Placental pericyte (primary cell): ENCODE measurements at places on chromosomes 5 and 9. TPM values are rescaled to one million over a fixed set of nuclear protein-coding genes. Genes with fewer than 3 reads are reported as not detected.

The PTAR1 gene
- 70.0 and 116 TPM in 2 replicates for total RNA-seq

The FREM1 gene
- 0.22 and 0.72 TPM in 2 replicates for total RNA-seq

The SPINK6 gene
- total RNA-seq = not detected in 2 replicates

The SPINK13 gene
- total RNA-seq = not detected in 2 replicates

The ORM2 gene
- total RNA-seq = not detected in 2 replicates

The CDHR2 gene
- total RNA-seq = not detected in 2 replicates

The BTNL3 gene
- not detected in 2 replicates for total RNA-seq

The DNAJC21 gene
- 29.3 and 61.5 TPM in 2 replicates for total RNA-seq

The ENTPD2 gene
- not detected in 2 replicates for total RNA-seq

The GPR150 gene
- under 0.01 and 0.43 TPM in 2 replicates for total RNA-seq

The KCNMB1 gene
- total RNA-seq = not detected in 2 replicates

The ENC1 gene
- total RNA-seq = 37.2 and 219 TPM in 2 replicates

The ECSCR gene
- total RNA-seq = 0.43 TPM in 1 of 2 replicates, not detected in the other
